Thyroid gland (tissue), 4 donors: ENCODE measurements at places on chromosomes 13 and 19.

DNA sequence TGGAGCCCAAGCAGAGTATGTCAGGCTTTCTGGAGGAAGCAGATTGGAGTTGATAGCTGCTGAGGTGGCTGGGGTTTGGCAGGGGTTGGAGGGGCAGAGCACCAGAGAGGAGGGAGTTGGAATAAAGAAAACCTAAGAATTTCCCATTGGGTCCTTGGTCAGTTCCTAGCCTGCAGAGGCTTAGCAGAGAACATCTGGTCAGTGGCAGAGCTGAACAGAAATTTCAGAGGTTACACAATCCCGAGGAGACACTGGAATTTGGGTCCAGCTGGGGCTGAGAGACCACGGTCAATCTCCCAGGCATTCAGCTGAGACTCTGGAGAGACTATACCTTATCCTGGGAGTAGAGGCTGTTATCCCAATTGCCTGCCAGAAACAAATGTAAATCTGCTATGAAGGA, 84.4 kb downstream of the DPY19L3 start:
- no peak for DNase-seq

DNA sequence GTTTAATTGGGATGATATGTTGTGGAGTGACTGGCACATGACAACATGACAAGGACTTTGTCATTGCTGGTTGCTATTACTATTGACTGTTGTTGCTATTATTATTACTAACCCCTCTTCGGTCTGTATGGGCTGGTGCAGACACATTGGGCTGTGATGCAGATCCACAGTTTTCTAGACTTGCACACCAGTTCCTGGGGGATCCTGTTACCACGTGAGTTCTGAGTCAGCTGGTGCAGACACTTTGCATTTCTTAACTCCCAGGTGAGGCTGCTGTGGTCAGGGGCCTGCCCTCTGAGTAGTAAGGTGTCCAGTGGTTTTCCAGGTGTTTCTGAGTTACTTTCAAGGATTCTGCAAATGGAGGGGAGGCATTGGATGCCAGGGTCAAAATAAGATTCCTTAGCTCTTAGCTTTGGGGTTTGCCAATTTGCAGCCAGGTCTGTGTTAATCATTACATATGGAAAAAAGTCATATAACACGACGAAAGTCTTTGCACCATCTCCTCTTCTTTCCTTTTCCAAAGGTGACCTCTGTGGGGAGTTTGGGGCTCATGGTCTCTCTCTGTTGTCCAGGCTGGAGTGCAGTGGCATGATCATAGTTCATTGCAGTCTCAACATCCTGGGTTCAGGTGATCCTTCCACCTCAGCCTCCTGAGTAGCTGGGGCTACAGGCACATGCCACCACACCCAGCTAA, 19.3 kb downstream of the BICRA start:
- no peak for DNase-seq

- DNase-seq, result no peak
Observed at GRCh38 chr19:34171539-34171876, 796 bp upstream of the LSM14A start.

- peak; percentile 41 for DNase-seq
Observed at GRCh38 chr19:17873786-17874757, 2.3 kb downstream of the SLC5A5 start.

GRCh38 chr13:34911159-34911558, 30.9 kb upstream of the NBEA start:
- DNase-seq, result no peak

DNA sequence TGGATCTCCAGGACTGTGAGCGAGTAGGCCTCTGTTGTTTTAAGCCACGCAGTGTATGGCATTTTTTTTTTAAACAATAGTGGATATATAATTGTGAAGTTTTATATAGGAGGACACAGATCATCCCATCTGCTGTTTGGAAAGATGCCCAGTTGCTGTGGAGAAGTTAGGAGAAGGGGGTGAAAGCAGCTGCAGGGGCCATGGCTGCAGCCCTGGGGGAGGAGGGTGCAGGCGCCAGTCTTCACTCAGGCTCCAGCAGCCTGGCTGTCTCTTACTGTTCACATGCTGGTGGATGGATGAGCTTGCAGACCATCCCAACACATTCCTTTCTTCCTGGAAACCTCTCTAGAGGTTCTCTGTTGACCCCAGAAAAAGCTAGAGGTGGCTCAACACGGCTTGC, 242.3 kb downstream of the TEX29 start:
- DNase-seq, result no peak

GRCh38 chr19:33740811-33741396, 55.8 kb upstream of the KCTD15 start:
- peak; percentile 35 for DNase-seq

- DNase-seq, result no peak
Observed at GRCh38 chr19:13083627-13084026, 19.0 kb downstream of the LYL1 start.

DNA sequence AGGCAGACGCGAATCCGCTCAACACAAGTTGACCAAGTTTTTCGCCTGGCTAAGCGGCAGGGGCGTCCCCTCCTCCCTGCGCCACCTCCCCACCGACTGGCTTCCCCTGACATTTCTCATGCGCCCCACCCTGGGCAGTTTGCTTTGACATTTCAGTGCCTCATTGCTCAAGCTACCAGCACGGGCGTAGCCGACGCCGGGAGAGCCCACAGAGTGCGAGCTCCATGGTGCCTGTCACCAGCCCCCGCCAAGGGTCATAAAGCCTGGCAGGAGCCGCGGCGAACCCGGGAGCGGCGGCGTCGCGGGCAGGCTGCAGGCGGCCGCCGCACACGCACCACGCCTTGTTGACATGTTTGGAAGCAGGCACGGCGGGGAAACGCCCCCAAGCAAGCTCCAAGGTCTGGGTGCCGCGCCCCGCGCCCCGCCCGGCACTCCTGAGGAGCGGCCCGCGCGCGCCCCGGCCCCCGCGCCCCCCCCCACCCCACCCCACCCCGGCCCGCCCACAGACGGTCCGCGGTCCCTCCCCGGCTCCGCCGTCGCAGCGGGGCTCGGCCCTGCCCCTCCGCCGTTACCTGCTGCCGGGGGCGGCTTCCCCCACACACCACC, 601 bp downstream of the FBXL3 start:
- peak; percentile 88 for DNase-seq

DNA sequence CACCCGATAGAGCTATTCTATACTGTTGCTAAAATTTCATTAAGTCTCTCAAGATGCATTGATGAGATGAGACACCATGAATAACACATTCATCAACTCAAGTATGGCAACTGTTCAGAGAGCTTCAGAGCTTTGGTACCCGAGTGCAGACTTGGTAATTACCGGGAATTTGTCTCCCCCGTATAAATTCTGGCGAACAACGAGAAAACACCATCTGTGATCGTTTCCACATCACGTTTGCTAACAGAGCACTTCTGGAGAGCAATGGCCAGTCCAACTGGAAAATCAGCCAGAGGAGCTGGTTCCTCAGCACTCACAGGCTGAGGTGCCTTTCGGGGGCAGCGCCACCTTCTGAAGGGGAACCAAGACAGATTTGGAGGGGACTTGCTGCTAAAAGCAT, 40.2 kb downstream of the SUGP2 start:
- no peak for DNase-seq

- DNase-seq, result no peak
Observed at GRCh38 chr13:25044071-25044470, 51.9 kb upstream of the PABPC3 start.

- no peak for DNase-seq
Observed at GRCh38 chr19:2926341-2927031, 18.3 kb downstream of the ZNF77 start.

GRCh38 chr19:33298146-33298911, 4.0 kb downstream of the CEBPA start:
- DNase-seq, result no peak

DNA sequence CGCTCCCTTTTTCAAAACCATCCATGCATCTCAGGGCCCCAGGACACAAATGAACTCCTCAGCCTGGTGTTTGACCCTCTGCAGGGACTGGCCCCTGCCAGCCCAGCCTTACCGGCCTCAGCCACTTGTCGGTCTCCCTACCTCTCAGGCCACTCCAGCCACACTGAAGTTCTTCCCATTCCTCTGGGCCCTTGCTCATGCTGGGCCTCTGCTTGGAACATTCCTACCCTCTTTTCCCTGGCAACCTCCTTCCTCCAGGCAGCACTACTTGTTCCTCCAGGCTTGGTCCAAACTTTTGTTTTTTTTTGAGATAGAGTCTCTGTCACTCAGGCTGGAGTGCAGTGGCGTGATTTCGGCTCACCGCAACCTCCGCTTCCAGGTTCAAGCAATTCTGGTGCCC, 7.6 kb upstream of the EGLN2 start:
- DNase-seq, result peak; percentile 54

DNA sequence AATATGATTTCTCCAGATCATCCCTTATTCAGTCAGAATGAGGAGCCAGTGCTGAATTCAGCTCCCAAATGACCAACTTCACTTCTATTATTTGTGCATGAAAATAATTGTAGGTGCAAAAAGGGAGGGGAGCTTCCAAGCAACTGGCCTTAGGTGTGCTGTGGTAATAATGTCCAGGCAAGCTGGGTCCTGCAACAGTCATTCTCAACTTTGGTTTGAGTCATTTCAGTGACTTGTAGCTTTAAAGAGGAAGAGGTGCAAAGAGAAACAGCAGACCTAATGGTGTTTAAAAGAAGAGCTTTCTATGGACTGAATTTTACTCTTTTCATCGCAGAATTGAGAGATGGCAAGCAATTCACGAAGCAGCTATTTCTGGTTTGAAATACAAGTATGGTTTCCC, 29.2 kb upstream of the FGF9 start:
- DNase-seq, result no peak

- DNase-seq, result no peak
Observed at GRCh38 chr19:51698296-51698695, 5.2 kb downstream of the SPACA6 start.

DNA sequence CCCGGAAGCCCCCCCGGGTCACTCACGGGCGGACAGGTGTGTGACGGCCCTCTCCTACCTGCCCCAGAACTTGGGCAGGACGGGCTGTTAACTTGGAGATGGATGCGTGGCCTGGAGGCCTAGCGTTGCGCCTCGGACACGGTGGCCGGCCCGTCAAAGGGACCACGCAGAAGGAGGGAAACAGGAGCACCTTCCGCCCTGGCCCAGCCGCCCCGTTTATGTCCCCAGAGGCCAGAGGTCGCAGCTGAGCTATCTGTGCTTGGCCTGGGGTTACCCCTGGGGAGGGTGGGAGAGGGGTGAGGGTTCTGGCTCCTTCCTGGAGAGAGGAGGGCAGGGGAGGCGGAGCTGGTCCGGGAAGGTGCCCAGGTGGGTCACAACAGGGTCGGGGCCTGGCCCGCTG, 35.6 kb downstream of the GADD45B start:
- no peak for DNase-seq

- DNase-seq, result no peak
Observed at GRCh38 chr13:50712881-50713280, 130.6 kb downstream of the DLEU7 start.

DNA sequence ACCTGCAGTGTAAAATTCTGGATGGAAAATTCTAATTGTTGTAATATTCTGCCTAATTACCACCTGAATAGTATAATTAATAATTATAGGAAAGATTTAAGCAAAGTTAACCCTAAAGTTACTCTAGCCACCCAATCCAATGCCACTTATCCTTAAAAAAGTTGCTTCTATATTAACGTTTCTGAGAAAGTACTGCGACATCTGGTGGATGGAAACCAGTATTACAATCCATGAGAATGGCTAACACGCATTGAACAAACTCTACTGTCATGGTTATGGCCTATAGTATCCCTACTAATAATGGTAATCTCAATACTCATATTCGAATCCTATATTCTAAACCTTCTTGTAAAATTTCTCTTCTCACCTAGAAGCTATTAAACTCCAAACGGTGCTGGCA, 1551.8 kb downstream of the SLITRK1 start:
- no peak for DNase-seq

DNA sequence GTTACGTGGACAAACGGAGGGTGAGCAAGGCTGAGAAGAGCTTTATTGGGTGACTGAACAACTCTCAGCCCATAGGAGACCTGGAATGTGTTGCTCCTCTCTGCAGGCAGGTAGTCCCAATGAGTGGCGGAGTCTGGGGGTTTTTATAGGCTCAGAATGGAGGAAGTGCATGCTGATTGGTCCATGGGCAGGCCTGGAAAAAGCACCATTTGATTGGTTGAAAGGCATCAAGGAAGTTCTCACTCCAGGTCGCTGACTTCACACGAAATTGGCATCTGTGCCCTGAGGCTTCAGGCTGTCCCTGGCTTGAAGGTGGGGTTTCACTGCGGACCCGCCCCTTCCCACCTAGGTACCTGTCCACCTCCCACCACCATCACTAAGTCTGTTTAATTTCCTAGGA, 65.4 kb downstream of the SPATA13 start:
- DNase-seq, result no peak
